ENCODE measurements at places on chromosomes 5 and 9.

- DNase-seq, result no peak
Measured at GRCh38 chr9:13459071-13459470, 179.6 kb upstream of the MPDZ start.

- no peak for DNase-seq
Measured at GRCh38 chr5:135230251-135230925, 168.6 kb downstream of the MACROH2A1 start.

GRCh38 chr5:7794311-7794710, 56.6 kb downstream of the CFAP90 start:
- no peak for DNase-seq

- DNase-seq, result peak; percentile 84
Measured at GRCh38 chr5:178461004-178461730, 129.0 kb downstream of the COL23A1 start.

- no peak for DNase-seq
Measured at GRCh38 chr5:145221416-145221815, 613.7 kb downstream of the PRELID2 start.

GRCh38 chr5:173010547-173011464, 27.2 kb downstream of the ATP6V0E1 start:
- DNase-seq, result no peak

DNA sequence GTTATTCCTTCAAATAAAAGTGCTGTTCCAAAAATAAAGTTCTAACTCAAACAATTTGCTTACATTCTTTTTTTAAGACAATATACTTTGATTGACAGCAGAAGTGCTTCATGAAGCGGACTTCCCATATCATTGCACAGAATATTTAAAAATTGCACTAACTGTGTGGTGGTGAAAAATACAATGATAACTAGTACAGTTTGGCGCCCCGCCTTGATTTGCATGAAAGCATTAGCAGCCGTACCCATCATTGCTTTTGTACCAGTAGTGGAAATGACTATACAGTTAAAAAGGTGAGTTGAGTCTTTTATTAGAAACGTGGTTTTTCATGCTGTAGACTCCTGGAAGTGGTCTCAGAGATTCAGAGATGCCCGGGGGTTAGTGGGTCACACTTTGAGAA, 69.5 kb upstream of the MAP3K1 start:
- no peak for DNase-seq

- DNase-seq, result no peak
Measured at GRCh38 chr9:35882996-35883395, 12.8 kb upstream of the OR13J1 start.

DNA sequence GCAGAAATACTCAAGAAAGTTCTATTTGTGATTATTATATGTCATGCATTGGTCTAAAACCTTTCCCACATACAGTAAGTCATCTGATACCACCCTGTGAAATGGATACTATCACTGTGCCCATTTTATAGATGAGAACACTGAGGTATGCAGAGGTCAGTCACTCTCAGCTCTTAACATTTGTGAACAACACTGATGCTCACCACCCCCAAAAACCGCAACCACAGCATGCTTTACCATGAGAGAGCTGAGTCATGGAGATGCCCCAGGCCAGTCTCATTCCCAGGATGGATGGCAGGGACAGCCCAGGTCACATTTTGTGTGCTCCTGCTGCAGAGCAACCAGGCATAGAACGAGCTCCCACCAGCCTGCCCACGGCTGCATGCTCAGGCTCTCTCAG, 53.5 kb upstream of the IRX1 start:
- no peak for DNase-seq

All from suprapubic skin (tissue), 4 donors.